ENCODE measurements at places on chromosomes 1 and 21. TPM values are rescaled to one million over a fixed set of nuclear protein-coding genes. Genes with fewer than 3 reads are reported as not detected.

TMEM50B gene
- total RNA-seq, result 18.8 TPM

NKAIN1 gene
- 1.1 TPM for total RNA-seq

GRCh38 chr21:39016740-39017315 lies 166.4 kb downstream of the PSMG1 start:
- H3K27ac ChIP-seq, result no peak overlapping the region
- H3K4me3 ChIP-seq, result no peak overlapping the region
- H3K36me3 ChIP-seq, result no peaks in the 10 kb centered on the region

UROD gene
- 73.7 TPM for total RNA-seq

DNA sequence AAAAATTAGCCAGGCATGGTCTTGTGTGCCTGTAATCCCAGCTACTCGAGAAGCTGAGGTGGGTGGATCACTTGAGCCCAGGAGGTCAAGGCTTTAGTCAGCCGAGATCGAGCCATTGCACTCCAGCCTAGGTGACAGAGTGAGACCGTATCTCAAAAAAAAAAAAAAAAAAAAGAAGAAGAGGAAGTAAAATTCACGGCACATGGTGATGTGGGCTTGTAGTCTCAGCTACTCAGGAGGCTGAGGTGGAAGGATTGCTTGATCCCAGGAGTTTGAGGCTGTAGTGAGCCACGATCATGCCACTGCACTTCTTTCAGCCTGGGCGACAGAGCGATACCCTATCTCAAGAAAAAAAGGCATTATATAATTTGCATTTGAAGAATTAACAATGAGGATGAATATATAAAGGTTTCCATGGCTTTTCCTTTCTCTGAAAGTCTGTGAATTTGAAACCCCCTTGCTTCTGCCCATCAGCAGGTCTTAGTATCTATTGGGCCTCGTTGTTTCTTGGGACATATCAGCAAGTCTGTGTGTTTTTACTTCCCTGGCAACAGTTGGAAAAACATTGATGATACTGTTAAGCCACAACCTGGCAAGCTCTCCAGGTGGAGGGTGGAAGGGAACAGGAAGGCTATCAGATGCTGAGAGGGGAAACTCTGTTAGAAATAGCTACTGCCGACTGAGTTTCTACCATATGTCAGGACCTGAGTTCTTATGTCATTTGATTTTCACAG lies 4.6 kb upstream of the PLA2G2D start:
- H3K4me3 ChIP-seq, result no peak overlapping the region
- DNase-seq, result no peak
- H3K4me1 ChIP-seq, result peaks cover 21% of the 10 kb centered on the region
- no peaks in the 10 kb centered on the region for H3K36me3 ChIP-seq

DNA sequence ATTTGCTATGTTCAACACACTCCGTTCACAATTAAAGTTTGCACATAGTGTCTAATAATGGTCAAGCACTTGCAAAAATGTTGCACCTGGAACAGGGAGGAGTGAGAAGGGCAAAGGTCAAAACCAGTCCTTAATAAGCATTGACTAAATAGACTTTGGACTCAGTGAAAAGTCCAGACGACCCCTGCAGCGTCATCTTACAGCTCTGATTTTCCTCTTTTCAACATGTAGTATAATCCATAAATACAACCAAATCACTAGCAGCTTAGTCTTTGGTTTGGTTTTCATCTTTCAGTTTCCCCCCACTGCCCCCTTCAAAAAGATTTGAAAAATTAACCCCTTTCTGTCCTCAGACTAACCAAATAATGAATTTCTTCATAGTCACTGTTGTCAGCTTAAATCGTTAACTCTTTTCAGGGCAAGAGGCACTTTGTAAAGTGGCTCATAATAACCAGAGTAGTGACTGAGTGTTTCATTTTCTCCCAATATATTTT lies 290.3 kb downstream of the PTPRC start:
- H3K27me3 ChIP-seq, result no peaks in the 10 kb centered on the region
- H3K4me3 ChIP-seq, result no peak overlapping the region
- H3K4me1 ChIP-seq, result peaks cover 21% of the 10 kb centered on the region
- no peak for DNase-seq

GRCh38 chr1:200279810-200280411 lies 129.9 kb downstream of the ZNF281 start:
- H3K4me1 ChIP-seq, result no peaks in the 10 kb centered on the region
- H3K27me3 ChIP-seq, result no peaks in the 10 kb centered on the region
- no peaks in the 10 kb centered on the region for H3K36me3 ChIP-seq
- H3K27ac ChIP-seq, result no peak overlapping the region

DNA sequence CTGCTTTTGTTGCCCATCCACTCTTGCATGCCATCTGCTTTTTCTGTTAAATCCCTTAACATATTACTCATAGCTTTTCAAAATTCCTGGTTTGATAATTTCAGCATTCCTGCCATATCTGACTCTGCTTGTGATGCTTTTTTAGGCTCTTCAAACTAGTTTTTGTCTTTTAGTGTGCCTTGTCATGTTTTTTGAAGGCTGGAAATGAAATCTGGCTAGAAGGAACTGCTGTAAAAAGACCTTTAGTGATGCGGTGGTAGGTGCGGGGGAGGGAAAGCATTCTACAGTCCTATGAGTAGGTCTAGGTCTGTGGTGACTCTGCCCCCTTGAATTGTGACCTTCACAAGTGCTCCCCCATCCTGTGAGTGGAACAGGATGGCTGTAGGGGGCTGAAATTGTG lies 15.0 kb upstream of the S100B start:
- H3K4me1 ChIP-seq, result no peaks in the 10 kb centered on the region
- no peaks in the 10 kb centered on the region for H3K27me3 ChIP-seq
- H3K27ac ChIP-seq, result no peak overlapping the region
- H3K36me3 ChIP-seq, result no peaks in the 10 kb centered on the region
- DNase-seq, result no peak

GRCh38 chr1:82560566-82560965 lies 759.8 kb downstream of the ADGRL2 start:
- no peak overlapping the region for H3K27ac ChIP-seq
- H3K27me3 ChIP-seq, result no peaks in the 10 kb centered on the region
- no peak for DNase-seq
- no peaks in the 10 kb centered on the region for H3K36me3 ChIP-seq
- H3K4me1 ChIP-seq, result no peaks in the 10 kb centered on the region
- no peak overlapping the region for H3K4me3 ChIP-seq

- no peak overlapping the region for H3K27ac ChIP-seq
- H3K27me3 ChIP-seq, result no peaks in the 10 kb centered on the region
- no peaks in the 10 kb centered on the region for H3K36me3 ChIP-seq
- no peak for DNase-seq
- H3K4me1 ChIP-seq, result peaks cover 8% of the 10 kb centered on the region
Observed at GRCh38 chr1:235997049-235997448, 67.8 kb downstream of the NID1 start.

GRCh38 chr21:25878344-25878743 lies 143.6 kb downstream of the GABPA start:
- H3K27me3 ChIP-seq, result no peaks in the 10 kb centered on the region
- no peaks in the 10 kb centered on the region for H3K4me1 ChIP-seq
- no peak for DNase-seq
- peaks cover 5% of the 10 kb centered on the region for H3K36me3 ChIP-seq
- no peak overlapping the region for H3K4me3 ChIP-seq
- H3K27ac ChIP-seq, result no peak overlapping the region

GRCh38 chr1:183516725-183517124 lies 44.4 kb downstream of the SMG7 start:
- no peak for DNase-seq
- peaks cover 13% of the 10 kb centered on the region for H3K4me1 ChIP-seq
- H3K4me3 ChIP-seq, result no peak overlapping the region

DNA sequence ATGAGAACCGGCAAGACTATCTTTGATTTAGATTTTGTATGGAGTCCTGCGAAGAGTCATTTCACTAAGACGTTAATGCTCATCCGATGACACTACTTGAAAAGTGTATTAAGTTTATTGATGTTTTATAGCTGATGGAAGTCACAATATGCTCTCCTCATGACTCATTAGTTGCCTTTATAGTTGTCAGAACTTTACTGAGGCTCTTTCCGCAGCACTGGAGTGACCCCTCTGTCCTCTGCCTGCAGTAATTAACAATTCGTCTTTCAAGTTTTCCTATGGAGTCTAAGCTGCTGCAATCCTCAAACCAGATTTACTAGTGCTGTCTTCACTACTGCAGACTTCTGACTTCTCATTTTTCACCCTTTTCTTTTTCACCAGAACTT lies 853 bp downstream of the USP16 start:
- H3K27ac ChIP-seq, result peak overlapping the region; percentile 78
- peaks cover 5% of the 10 kb centered on the region for H3K4me1 ChIP-seq
- H3K4me3 ChIP-seq, result peak overlapping the region; percentile 67

CFAP74 gene
- 4.9 TPM for total RNA-seq

DNA sequence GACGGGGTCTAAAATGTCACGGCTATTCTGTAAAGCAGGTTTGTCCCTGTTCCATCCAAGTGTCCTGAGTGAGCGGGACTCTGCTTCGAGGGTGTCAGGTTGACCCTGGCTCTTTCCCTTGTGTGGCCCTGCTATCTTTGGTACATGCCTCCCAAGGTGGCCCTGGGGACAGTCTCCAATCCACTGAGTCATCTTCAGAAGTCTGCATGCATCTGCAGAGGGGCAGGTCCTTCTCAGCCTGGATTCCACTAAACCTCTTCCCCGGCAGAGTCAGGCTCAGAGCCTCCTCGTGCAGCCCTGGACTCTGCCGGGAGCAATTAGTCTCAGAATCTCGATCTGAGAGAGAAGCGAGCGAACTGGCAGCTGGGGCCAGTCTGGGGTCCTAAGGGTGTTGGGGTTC lies 50.1 kb upstream of the KCNJ15 start:
- no peak for DNase-seq
- no peak overlapping the region for H3K4me3 ChIP-seq
- no peaks in the 10 kb centered on the region for H3K36me3 ChIP-seq
- H3K4me1 ChIP-seq, result no peaks in the 10 kb centered on the region
- no peaks in the 10 kb centered on the region for H3K27me3 ChIP-seq

GRCh38 chr1:193856261-193856660 lies 669.8 kb upstream of the B3GALT2 start:
- no peak overlapping the region for H3K4me3 ChIP-seq
- H3K4me1 ChIP-seq, result no peaks in the 10 kb centered on the region
- no peaks in the 10 kb centered on the region for H3K36me3 ChIP-seq
- no peak for DNase-seq

DNA sequence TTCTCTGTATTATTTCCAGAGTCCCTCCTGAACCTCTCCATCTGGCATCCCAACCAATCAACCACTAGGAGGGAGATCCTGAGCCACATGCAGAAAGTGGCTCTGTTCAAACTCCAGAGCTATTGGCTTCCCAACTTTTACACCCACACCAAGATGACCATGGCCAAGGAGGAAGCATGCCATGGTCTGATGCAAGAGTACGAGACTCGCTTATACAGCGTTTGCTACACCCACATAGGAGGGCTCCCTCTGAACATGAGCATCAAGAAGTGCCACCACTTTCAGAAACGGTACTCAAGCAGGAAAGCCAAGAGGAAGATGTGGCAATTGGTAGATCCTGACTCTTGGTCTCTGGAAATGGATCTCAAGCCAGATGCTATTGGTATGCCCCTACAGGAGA lies 23.6 kb downstream of the RGSL1 start:
- H3K27me3 ChIP-seq, result peaks cover 13% of the 10 kb centered on the region
- H3K27ac ChIP-seq, result no peak overlapping the region
- H3K36me3 ChIP-seq, result no peaks in the 10 kb centered on the region
- no peak overlapping the region for H3K4me3 ChIP-seq

DNA sequence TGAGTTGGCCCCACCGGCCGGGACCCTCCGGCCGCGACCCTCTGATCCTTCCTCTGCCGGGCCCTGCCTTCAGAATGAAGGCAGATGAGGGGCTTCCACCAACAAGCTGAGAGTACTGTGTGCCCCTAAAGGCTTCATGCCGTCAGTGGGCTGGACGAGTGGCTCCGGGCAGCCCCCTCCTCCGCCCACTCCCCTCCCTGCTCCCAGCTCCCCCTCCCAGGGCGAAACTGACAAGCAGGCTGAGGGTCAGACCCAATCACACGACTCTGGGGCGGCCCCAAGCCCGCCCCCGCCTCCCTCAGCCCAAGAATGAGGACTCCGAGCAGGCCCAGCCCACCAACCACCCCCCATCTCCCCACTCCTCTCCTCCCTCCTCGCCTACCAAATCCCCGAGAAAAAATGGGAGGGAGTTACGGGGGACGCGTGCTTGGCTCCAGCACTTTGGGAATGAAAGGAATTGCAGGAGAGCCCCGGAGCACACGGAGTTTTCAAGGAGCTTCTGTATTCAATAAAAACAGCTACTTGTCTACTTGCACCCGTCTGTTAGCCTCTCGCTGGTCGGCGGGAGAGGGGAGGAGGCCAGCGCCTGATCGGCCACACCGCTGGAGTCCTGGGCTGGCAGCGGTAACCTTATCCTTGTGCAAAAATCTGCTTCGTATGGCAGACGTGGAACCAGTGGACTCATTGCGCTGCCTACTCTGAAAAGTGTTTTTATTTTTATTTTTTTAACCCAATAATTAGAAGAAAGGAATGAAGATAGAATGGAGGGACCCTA lies at the start of gene COL11A1:
TSS of gene COL11A1 (minus strand) at position 147 of the 775 bp plus-strand sequence. CDS start 344 bp downstream, outside the sequence.
- no peaks in the 10 kb centered on the region for H3K36me3 ChIP-seq
- no peaks in the 10 kb centered on the region for H3K27me3 ChIP-seq
- DNase-seq, result no peak
- H3K27ac ChIP-seq, result no peak within 1 kb of the TSS
- H3K4me3 ChIP-seq, result no peak within 1 kb of the TSS

- peaks cover 5% of the 10 kb centered on the region for H3K4me1 ChIP-seq
- no peaks in the 10 kb centered on the region for H3K36me3 ChIP-seq
- H3K27me3 ChIP-seq, result peaks cover 28% of the 10 kb centered on the region
- no peak overlapping the region for H3K27ac ChIP-seq
Observed at GRCh38 chr1:38814444-38814983, 45.1 kb downstream of the RRAGC start.

CORT gene
- 0.84 TPM for total RNA-seq

DNA sequence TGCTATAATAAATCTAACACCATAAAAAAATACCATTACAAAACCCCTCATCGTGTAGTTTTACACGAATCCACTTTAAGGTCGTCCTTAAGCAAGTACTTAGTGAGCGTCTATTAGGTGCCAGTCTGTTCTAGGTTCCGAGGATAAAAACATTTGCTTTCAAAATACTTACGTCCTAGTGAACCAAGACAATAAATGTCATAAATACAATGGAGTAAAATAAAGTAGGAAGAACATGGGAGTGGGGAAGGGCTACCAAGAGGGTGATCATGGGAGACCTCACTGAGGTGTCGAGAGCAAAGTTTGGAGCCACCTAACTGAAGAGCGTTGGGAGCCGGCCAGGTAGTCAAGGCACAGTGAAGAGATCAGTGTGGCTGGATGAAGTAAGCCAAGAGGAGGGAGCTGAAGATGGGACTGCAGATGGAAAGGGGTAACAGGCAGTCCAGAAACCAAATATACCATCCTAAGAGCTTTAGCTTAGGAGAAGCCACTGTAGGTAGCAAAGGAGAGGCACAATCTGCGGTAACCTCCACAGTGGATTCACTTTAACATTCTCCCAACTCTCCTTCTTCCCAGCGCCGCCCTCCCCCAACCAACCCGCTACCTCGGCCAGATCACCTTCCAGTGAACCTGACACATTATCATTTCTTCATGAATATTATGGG lies 684 bp downstream of the LTN1 start:
- no peak for DNase-seq
- H3K36me3 ChIP-seq, result no peaks in the 10 kb centered on the region
- H3K4me1 ChIP-seq, result peaks cover 35% of the 10 kb centered on the region
- H3K27me3 ChIP-seq, result no peaks in the 10 kb centered on the region
- H3K4me3 ChIP-seq, result peak overlapping the region; percentile 98

- no peak for DNase-seq
- H3K4me3 ChIP-seq, result no peak within 1 kb of the TSS
- H3K27ac ChIP-seq, result no peak within 1 kb of the TSS
- H3K4me1 ChIP-seq, result no peaks in the 10 kb centered on the region
Observed at GRCh38 chr1:37034121-37035013, at the start of gene GRIK3. Gene GRIK3 (minus strand): TSS chr1:37034515. CDS start chr1:37034108, 407 bp downstream.

OR2W3 gene
- not detected for total RNA-seq

LCE1F gene
- total RNA-seq, result not detected

Data from HCT116 (cell line).